Mammary epithelial cell (primary cell): ENCODE measurements at places on chromosomes 5 and 9.

DNA sequence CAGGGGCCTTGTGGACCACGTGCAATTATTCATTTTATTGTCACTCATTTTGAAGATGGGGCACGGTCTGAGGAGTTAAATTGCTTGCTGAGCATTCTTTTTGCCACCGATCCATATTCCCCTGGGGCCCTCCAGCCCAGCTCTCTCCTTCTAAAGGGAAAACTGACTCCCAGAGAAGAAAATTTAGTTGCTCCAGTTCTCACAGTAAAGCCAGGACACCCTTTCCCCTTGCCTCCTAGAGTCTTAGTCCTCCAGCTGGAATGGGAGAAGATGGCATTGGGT is 1.0 kb upstream of the PANK3 start:
- DNase-seq: no peak

DNA sequence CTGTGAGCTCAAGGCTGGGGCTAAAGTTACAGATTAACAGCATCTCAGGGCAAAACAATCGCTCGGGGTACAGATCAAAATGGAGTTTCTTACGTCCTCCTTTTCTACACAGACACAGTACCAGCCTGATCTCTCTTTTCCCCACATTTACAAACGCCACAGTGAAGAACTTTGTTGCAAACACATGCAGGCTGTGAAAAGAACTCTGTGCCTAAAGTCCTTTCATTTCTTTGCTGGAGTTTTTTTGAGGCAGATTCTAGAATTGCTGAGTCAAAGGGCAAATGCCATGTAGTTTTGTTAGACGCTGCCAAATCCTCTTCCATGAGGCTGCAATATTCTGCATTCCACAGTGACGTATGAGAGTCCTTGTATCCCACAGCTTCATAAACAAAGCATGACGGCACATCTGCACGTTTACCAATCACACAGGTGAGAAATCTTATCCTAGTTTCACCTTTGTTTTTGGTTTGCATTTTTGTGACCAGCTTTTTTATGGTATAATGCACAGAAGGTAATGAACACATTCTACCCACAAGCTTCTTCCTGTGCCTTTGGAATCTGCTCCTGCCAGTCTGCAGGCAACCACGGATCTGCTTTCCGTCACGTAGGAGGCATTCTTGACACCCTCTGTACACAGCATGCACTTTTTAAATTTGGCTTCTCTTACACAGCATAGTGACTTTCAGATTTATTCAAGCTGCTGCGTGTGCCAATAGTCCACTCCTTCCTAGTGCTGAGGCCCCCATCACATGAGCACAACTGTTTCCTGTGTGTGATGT is 44.6 kb upstream of the LPCAT1 start:
- DNase-seq: peak; percentile 48

DNA sequence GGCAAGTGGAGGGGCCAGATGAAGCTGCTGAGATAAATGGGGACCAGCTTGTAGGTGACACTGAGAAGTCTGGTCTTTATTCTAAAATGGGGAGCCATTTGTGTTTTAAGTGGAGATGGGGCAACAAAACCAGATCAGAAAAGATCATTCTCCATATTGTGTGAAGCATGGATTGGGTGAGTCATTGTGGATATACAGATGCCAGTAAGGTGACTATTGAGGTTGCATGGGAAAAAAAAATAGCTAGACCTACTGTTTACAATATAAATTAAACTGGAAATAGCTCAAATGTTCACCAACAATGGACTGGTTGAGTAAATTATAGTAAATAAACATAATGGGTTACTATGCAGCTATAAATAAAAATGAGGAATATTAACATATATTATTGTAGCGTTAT is 5.4 kb upstream of the MAP1B start:
- peak; percentile 58 for DNase-seq

- DNase-seq: peak; percentile 61
Observed at GRCh38 chr5:13276156-13276555, 668.3 kb downstream of the DNAH5 start.

- DNase-seq: no peak
Observed at GRCh38 chr9:68951879-68952659, 61.8 kb downstream of the PRKACG start.
